ENCODE measurements at places on chromosomes 11 and 22.

DNA sequence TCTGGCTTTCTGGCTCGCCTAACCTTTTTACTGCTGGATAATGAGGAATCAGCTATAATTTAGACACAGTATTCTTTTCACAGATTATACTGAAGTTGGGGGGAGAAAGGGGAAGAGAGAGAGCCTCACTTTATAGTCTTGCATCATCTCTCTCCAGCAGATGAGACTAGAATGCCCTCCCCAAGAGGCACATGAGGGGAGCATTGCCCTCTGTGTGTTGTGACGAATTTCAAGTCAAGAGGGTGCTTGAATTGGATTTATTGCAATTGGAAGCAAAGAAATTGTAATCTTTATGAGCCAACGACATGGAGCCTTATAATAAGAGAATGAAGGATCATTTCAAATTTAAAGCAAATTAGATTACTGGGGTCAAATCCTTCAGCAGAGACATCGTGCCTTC, 17.6 kb upstream of the CADM1 start:
- no peak for DNase-seq

DNA sequence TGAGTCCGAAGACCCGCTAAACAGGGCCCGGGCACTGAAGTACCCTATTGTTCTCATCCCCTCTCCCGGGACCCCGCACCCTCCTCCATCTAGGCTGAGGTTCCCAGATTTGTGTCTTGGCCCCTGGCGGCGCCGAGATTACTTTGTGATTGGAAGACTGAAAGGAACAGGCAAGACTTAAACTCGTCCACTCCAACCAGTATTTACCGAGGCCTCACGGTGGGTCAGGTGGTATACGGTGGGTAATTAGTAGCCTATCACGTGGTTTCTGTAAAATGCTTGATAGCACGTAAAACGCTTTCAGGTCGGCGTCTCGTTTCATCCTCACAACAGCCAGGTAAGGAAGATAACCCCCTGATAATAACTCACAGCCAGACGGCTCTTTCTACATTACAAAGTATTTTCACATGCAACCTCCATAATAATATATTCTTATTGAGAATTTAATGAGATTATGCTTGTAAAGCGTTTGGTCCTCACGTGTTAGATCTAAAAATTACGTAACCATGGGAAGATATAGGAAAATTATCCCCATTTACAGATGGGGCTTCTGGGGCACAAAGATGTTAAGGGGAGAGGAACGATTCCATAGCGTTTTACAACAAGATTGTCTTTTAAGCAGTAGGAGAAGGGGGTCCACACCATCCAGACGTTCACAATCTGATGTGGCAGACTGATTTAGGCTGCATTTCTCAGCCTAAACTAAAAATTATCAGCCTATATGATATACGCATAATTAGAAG, 642 bp upstream of the PIK3C2A start:
- peak; percentile 73 for DNase-seq

GRCh38 chr11:10600570-10601248, 32.2 kb upstream of the LYVE1 start:
- DNase-seq, result no peak

GRCh38 chr22:47193606-47194329, 431.3 kb downstream of the TBC1D22A start:
- no peak for DNase-seq

- no peak for DNase-seq
These were observed 29.0 kb downstream of the CTSC start for GRCh38 chr11:88308576-88308975.

GRCh38 chr11:100640646-100641045, 46.4 kb upstream of the ARHGAP42 start:
- DNase-seq, result peak; percentile 7

DNA sequence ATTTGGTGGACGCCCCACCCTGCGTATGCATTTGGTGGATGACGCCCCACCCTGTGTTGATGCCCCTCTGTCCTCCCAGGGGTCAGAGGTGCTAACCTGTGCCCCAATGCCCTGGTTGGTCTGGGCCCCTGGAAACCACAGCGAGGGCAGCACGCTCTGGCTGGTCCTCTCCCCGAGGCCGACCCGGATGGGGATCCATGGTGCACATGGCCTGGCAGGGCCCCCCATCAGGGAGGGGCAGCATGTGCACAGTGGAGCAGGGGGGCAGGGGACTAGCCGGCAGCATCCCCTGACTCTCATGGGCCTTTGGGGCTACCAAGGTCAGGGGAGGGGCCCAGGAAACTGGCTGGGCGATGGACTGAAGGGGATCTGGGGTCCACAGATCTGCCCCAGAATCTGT, 7.6 kb upstream of the MUC5AC start:
- no peak for DNase-seq

DNA sequence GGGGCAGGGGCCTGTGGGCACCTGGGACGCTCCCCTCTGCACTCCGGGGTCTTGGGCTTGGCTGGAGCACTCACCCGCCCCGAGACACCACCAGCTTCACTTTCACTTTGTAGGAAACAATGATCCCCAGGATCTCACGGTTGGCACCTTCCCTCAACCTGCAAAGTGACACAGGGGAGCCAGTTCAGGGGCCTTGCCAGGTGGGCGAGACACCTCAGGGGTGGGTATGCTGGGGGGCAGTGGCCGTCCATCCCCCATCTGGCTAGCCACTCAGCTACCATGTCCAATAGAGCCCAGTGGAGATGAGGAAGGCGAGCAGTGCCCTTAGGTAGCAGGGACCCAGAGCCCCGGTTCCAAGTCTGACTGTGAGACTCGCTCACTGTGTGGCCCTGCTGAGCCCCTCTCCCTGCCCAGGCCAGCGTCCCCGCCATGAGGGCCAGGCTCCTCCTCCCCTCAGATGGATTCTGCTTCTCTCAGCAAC, 32.3 kb downstream of the TPBGL start:
- DNase-seq, result no peak
